ENCODE measurements at places on chromosomes 3 and 15.

DNA sequence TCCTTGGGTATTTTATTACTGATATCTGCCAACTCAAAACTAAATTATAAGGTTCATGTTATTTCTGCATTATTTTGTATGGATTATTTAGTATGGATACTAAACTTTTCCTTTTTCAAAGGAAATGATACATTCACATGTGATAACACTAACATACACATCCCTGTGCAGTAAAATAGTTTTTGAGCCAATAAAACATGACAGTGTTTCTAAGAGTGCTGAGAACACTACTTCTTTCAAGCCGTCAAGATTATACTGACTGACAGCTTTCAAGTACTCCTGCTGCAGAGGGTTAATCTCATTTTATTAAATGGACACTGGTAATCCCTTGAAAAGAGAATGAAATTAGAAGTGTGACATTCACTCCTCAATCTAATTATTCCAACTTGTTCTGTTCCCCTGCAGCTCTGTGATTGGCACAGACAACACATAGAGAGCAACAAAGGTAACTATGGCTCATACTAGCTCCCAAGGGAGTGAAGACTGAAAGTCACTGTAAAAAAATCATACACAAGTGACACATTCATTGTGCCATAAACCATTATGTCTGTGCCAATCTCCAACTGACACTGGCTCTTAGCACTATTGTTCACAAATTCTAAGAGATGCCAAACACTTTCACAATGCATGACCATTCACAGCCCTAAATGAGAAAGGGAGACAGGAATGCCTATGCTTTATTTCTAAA lies 468.6 kb downstream of the SHQ1 start:
- H3K4me1 ChIP-seq: peaks cover 14% of the 10 kb centered on the region
- no peak overlapping the region for H3K27ac ChIP-seq
- H3K27me3 ChIP-seq: no peaks in the 10 kb centered on the region
- H3K36me3 ChIP-seq: peaks cover 7% of the 10 kb centered on the region
- DNase-seq: no peak

- no peak for DNase-seq
- H3K27me3 ChIP-seq: peaks cover 7% of the 10 kb centered on the region
- no peak overlapping the region for H3K27ac ChIP-seq
- H3K36me3 ChIP-seq: no peaks in the 10 kb centered on the region
- no peaks in the 10 kb centered on the region for H3K4me1 ChIP-seq
- no peak overlapping the region for H3K4me3 ChIP-seq
Measured at GRCh38 chr3:72003936-72004335, 219.0 kb upstream of the PROK2 start.

DNA sequence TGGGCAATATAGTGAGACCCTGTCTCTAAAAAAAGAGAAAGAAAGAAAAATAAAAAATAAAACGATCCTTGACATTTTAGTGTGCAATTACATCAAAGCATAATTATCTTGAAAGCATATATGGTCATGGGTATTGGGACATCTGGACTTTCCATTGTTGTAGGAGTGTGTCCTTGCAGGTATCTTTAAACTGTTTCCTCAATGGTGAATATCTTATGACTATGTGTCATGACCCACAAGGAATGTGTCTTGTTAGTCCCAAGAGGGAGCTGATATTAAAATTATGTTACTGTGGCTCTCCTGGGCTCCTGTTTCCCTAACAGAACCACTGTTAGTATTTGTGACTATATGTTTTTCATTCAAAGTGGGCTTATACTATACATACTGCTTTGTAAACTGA lies 26.6 kb downstream of the EIF1B start:
- H3K36me3 ChIP-seq: no peaks in the 10 kb centered on the region
- no peak overlapping the region for H3K4me3 ChIP-seq
- no peak for DNase-seq
- no peaks in the 10 kb centered on the region for H3K4me1 ChIP-seq
- H3K27me3 ChIP-seq: no peaks in the 10 kb centered on the region

DNA sequence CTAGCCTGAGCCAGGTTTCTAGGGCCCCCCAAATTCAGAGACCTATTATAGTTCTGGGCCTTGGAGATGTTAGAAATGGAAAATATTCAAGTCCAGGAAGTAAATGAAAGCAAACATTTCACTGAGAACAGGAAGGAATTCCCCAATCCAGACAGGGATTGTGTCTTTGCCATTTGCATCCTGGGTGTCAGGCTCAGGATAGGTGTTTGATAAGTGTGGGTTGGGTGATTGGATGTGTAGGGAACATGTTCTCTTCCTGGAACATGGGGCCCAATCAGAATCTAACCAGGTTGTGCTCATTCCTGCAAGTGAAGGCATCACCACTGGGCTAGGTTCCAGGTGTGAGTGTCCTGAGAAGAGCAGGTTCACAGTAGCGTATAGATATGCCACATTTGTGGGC lies 14.6 kb upstream of the LRRC2 start:
- H3K27ac ChIP-seq: no peak overlapping the region
- no peak overlapping the region for H3K4me3 ChIP-seq
- no peaks in the 10 kb centered on the region for H3K4me1 ChIP-seq
- no peak for DNase-seq
- H3K36me3 ChIP-seq: no peaks in the 10 kb centered on the region

GRCh38 chr3:143237077-143237627 lies 117.6 kb downstream of the CHST2 start:
- H3K27ac ChIP-seq: no peak overlapping the region
- H3K27me3 ChIP-seq: no peaks in the 10 kb centered on the region
- peaks cover 16% of the 10 kb centered on the region for H3K4me1 ChIP-seq
- no peak for DNase-seq
- H3K36me3 ChIP-seq: no peaks in the 10 kb centered on the region
- H3K4me3 ChIP-seq: no peak overlapping the region

- no peaks in the 10 kb centered on the region for H3K4me1 ChIP-seq
- no peak for DNase-seq
- H3K4me3 ChIP-seq: no peak overlapping the region
- peaks cover 11% of the 10 kb centered on the region for H3K27me3 ChIP-seq
- H3K36me3 ChIP-seq: no peaks in the 10 kb centered on the region
Measured at GRCh38 chr3:37471425-37471824, 297.0 kb upstream of the LRRFIP2 start.

- H3K27me3 ChIP-seq: no peaks in the 10 kb centered on the region
- no peaks in the 10 kb centered on the region for H3K36me3 ChIP-seq
- no peak overlapping the region for H3K27ac ChIP-seq
- H3K4me1 ChIP-seq: no peaks in the 10 kb centered on the region
Measured at GRCh38 chr3:180048103-180048502, 11.4 kb upstream of the PEX5L start.

- H3K36me3 ChIP-seq: no peaks in the 10 kb centered on the region
- peak overlapping the region; percentile 57 for H3K27ac ChIP-seq
- no peak overlapping the region for H3K4me3 ChIP-seq
- peaks cover 10% of the 10 kb centered on the region for H3K4me1 ChIP-seq
Measured at GRCh38 chr3:170992854-170993253, 33.7 kb downstream of the SLC2A2 start.

- no peak overlapping the region for H3K4me3 ChIP-seq
- no peaks in the 10 kb centered on the region for H3K27me3 ChIP-seq
- peaks cover 10% of the 10 kb centered on the region for H3K4me1 ChIP-seq
Measured at GRCh38 chr3:47006145-47006651, 26.7 kb downstream of the NBEAL2 start.

- H3K4me1 ChIP-seq: no peaks in the 10 kb centered on the region
- no peaks in the 10 kb centered on the region for H3K36me3 ChIP-seq
- no peak overlapping the region for H3K4me3 ChIP-seq
Measured at GRCh38 chr3:83002869-83003445, 1241.5 kb upstream of the GBE1 start.

DNA sequence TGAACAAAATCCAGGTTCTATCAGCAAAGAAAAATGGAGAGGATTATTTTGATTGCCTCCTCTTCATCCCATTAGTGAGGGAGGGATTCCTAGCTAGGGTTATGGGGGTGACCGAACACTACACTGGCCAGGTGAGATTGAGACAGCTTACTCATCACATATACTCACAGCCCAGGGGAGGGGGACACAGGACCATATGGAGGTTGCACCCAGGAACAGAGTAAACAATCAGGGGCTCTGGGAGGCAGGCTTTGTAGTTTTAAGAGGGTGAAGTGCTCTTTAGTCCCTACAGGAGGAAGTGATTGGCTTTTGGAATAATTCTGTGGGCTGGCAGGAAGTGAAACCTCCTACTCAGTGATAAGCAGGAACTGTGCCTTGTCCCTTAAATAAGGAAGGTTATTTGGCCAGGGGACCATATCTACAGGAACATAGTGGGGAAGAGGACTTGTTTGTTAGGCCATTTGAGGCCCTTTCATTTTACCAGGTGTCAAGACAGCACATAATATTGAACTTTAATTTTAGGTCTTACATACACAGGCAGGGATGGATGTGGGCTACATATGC lies 17.5 kb upstream of the KCTD6 start:
- H3K4me3 ChIP-seq: no peak overlapping the region
- no peak overlapping the region for H3K27ac ChIP-seq
- peaks cover 18% of the 10 kb centered on the region for H3K4me1 ChIP-seq
- H3K27me3 ChIP-seq: no peaks in the 10 kb centered on the region

- H3K4me3 ChIP-seq: no peak overlapping the region
- DNase-seq: no peak
- no peaks in the 10 kb centered on the region for H3K36me3 ChIP-seq
- no peaks in the 10 kb centered on the region for H3K27me3 ChIP-seq
- no peak overlapping the region for H3K27ac ChIP-seq
Measured at GRCh38 chr3:195094191-195094921, 176.6 kb downstream of the XXYLT1 start.

DNA sequence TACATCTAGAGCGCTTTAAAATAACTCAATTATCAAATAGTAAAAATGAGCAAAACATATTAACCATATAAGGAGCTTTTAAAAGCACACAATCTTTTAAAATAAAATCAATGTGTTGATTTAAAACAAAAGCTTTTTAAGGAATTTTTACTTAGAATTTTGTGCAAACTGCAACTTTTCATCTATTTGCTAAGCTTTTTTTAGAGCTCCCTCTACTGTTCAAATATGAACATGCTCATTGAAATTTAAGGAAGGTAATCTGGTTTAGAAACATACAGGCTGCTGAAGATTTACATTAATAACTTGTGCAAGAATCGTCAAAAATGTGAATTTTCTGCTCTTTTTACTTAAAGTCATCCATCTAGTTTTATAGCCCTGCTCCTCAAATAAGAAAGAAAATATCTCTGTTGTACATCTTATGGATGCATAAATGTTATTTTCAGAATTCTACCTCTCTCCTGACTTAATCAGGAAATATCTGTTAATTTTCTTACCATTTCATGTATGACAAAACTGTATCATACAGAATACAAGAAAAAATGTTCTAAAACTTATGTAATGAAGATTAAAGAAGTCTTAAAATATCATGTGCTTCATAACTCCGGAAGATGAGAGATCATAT lies 469.4 kb upstream of the ROBO2 start:
- H3K4me1 ChIP-seq: no peaks in the 10 kb centered on the region
- no peak overlapping the region for H3K27ac ChIP-seq
- H3K27me3 ChIP-seq: no peaks in the 10 kb centered on the region
- no peaks in the 10 kb centered on the region for H3K36me3 ChIP-seq

- H3K27me3 ChIP-seq: peaks cover 14% of the 10 kb centered on the region
- no peaks in the 10 kb centered on the region for H3K4me1 ChIP-seq
- H3K27ac ChIP-seq: no peak overlapping the region
- H3K4me3 ChIP-seq: no peak overlapping the region
Measured at GRCh38 chr15:60582370-60583036, 103.6 kb upstream of the ICE2 start.

DNA sequence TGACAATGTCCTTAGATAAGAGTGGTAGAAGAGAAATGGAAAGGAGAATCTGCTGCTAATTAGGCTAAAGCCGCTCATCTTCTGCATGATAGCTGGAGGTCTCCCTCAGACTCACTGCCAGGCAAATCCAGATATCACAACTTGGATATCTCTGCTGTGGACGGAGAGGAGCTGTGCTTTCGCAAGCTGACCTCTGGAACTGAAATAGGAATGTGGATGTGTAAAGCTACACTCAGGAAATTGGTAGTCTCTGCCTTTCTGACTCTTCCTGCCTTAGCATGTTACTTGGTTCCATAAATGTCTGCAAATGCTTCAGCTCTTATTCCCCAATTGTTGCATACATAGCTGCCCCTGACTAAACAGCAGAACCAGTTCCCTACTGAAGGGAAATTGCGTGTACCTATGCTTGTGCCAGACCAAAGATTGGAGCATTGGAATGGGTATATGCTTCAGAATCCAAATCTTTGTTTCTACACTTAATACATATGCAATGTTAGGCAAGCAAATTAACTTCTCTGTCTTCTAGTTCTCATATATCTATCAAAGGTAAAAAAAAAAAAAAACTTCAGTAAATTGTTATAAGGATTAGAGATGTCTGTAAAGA lies 74.7 kb upstream of the ROBO2 start:
- H3K27me3 ChIP-seq: no peaks in the 10 kb centered on the region
- no peak for DNase-seq
- H3K27ac ChIP-seq: no peak overlapping the region
- no peak overlapping the region for H3K4me3 ChIP-seq
- no peaks in the 10 kb centered on the region for H3K36me3 ChIP-seq
